Uterus (tissue), 4 donors: ENCODE measurements at places on chromosomes 1 and 21. TPM values are rescaled to one million over a fixed set of nuclear protein-coding genes. Genes with fewer than 3 reads are reported as not detected.

- no peak overlapping the region for H3K4me3 ChIP-seq
- no peaks in the 10 kb centered on the region for H3K27me3 ChIP-seq
- no peak for DNase-seq
- no peak overlapping the region for H3K27ac ChIP-seq
These were observed 34.7 kb downstream of the STYXL2 start for GRCh38 chr1:167128261-167129227.

- H3K36me3 ChIP-seq: no peaks in the 10 kb centered on the region
- no peaks in the 10 kb centered on the region for H3K27me3 ChIP-seq
- no peak overlapping the region for H3K4me3 ChIP-seq
- H3K27ac ChIP-seq: no peak overlapping the region
These were observed 52.3 kb upstream of the COG2 start for GRCh38 chr1:230589951-230590350.

GRCh38 chr21:19049567-19049966 lies 646.0 kb upstream of the TMPRSS15 start:
- H3K4me3 ChIP-seq: no peak overlapping the region
- H3K27me3 ChIP-seq: no peaks in the 10 kb centered on the region

GRCh38 chr1:76015478-76016103 lies 59.0 kb upstream of the ST6GALNAC3 start:
- H3K27me3 ChIP-seq: no peaks in the 10 kb centered on the region
- no peak for DNase-seq
- H3K4me1 ChIP-seq: no peaks in the 10 kb centered on the region
- H3K4me3 ChIP-seq: no peak overlapping the region
- H3K36me3 ChIP-seq: no peaks in the 10 kb centered on the region

GRCh38 chr1:53837646-53837923 lies 511 bp downstream of the NDC1 start:
- DNase-seq: no peak
- H3K4me1 ChIP-seq: no peaks in the 10 kb centered on the region
- peak overlapping the region; percentile 53 for H3K4me3 ChIP-seq
- no peaks in the 10 kb centered on the region for H3K27me3 ChIP-seq

GRCh38 chr21:37001441-37001840 lies 5.1 kb upstream of the RIPPLY3 start:
- no peak overlapping the region for H3K4me3 ChIP-seq
- H3K27me3 ChIP-seq: no peaks in the 10 kb centered on the region
- H3K27ac ChIP-seq: no peak overlapping the region
- no peak for DNase-seq
- H3K4me1 ChIP-seq: no peaks in the 10 kb centered on the region

DNA sequence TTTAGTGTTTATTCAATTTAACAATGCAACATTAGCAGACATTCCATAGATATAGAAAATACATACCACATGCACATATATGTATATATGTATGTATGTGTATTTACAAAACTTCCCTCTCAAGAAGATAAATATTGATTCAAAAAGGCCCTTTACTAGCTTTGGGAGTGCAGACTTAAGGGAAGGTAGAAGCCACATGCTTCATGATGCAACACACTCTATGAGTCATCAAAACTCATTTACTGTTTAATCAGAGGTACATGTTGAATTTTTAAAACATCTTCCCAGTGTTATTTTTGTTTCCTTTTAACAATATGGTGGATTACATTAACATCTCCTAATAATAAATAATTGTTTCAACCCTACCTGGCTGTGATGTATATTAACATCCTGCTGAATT lies 61.4 kb upstream of the KIRREL1 start:
- H3K4me1 ChIP-seq: no peaks in the 10 kb centered on the region
- H3K27ac ChIP-seq: no peak overlapping the region

GRCh38 chr1:194693244-194693643 lies 1506.8 kb upstream of the B3GALT2 start:
- H3K4me3 ChIP-seq: no peak overlapping the region
- H3K27me3 ChIP-seq: no peaks in the 10 kb centered on the region
- DNase-seq: no peak

DNA sequence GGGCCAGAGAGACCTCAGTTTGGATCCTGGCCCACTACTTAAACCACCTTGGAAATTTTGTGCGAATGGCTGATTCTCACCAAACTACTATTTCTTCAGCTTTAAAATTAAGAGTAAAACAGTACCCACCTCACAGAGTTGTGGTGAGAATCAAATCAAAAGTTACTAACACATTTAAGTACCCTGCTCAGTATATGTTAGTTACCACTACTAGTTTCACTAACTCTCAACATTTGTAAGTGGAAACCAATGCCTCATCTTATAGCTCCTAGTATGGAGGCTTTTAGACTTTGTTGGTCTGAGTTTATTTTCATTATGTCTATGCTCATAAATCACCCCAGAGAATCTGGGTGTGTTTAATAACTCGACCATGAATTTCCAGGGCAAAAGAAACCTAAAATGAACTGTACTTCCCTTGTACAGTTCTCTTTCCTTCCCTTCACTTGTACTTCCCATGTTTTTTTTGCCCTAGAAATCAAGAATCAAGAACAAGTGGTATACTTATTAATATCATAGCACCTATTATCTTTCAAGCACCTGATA lies 11.6 kb upstream of the SERBP1 start:
- H3K27me3 ChIP-seq: no peaks in the 10 kb centered on the region
- DNase-seq: no peak
- no peak overlapping the region for H3K27ac ChIP-seq
- H3K4me3 ChIP-seq: no peak overlapping the region
- no peaks in the 10 kb centered on the region for H3K4me1 ChIP-seq
- H3K36me3 ChIP-seq: no peaks in the 10 kb centered on the region

DNA sequence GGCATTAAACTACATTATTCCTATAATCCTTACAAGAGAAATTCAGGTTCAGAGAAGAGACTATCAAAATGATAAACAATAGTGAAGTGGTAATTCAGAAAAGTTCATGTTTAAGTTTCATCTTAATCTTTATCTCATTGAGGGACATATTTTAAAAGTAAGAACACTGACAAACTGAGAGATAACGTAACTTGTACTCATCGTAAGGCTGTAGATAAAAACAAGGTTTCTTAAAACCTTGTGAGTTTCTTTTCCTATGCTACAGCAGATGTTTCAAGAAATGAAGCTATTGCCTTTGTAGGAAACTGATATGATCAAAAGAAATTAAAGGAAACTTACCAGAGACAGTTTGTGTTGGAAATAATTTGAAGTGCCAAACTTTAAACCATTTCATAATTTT lies 65.0 kb downstream of the RERE start:
- no peaks in the 10 kb centered on the region for H3K27me3 ChIP-seq
- H3K27ac ChIP-seq: no peak overlapping the region
- H3K36me3 ChIP-seq: no peaks in the 10 kb centered on the region
- DNase-seq: no peak
- no peak overlapping the region for H3K4me3 ChIP-seq

GRCh38 chr1:213512316-213512715 lies 461.3 kb downstream of the RPS6KC1 start:
- DNase-seq: no peak
- H3K36me3 ChIP-seq: no peaks in the 10 kb centered on the region
- no peaks in the 10 kb centered on the region for H3K27me3 ChIP-seq
- H3K27ac ChIP-seq: no peak overlapping the region
- no peak overlapping the region for H3K4me3 ChIP-seq
- no peaks in the 10 kb centered on the region for H3K4me1 ChIP-seq

- H3K4me1 ChIP-seq: no peaks in the 10 kb centered on the region
- no peak for DNase-seq
- H3K27me3 ChIP-seq: no peaks in the 10 kb centered on the region
- peak overlapping the region; percentile 95 for H3K27ac ChIP-seq
These were observed 77.3 kb upstream of the ARID1A start for GRCh38 chr1:26618561-26618960.

- no peak overlapping the region for H3K4me3 ChIP-seq
- no peaks in the 10 kb centered on the region for H3K36me3 ChIP-seq
- H3K27me3 ChIP-seq: no peaks in the 10 kb centered on the region
- no peak overlapping the region for H3K27ac ChIP-seq
- H3K4me1 ChIP-seq: no peaks in the 10 kb centered on the region
These were observed 39.0 kb downstream of the COL6A1 start for GRCh38 chr21:46020581-46020980.

GRCh38 chr21:23936224-23936623 lies 1671.1 kb downstream of the MRPL39 start:
- no peak overlapping the region for H3K27ac ChIP-seq
- no peaks in the 10 kb centered on the region for H3K4me1 ChIP-seq
- H3K36me3 ChIP-seq: no peaks in the 10 kb centered on the region
- DNase-seq: no peak
- no peaks in the 10 kb centered on the region for H3K27me3 ChIP-seq
- H3K4me3 ChIP-seq: no peak overlapping the region

DNA sequence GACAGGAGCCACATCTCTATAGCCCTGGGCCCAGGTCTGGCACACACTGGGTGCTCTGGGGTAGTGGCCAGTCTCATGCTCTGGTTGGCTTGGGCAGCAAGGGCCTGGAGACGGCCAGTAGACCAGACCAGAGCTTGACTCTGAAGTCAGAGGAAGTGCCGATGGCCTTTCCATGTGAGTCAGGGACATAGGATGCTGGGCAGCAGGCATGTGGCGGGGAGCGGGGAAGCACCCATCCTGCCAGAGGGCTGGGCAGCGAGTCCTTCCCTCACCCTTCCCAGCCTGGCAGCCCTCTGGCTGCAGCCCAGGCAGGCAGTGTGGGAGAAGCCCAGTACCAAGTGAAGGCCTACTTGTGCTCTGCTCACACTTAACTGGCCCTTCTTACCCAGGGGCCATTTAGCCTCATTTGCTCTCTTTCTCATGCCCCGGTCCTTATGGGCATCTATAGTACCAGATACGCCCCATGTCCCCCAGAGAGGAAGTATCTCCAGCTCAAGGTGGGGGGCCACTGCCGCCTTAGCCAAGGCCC lies 3.3 kb downstream of the GPR153 start:
- DNase-seq: no peak
- H3K27me3 ChIP-seq: no peaks in the 10 kb centered on the region
- H3K27ac ChIP-seq: no peak overlapping the region
- H3K4me1 ChIP-seq: no peaks in the 10 kb centered on the region
- H3K36me3 ChIP-seq: no peaks in the 10 kb centered on the region

GRCh38 chr1:93844262-93845045 lies 34.6 kb downstream of the DNTTIP2 start:
- H3K4me3 ChIP-seq: no peak overlapping the region
- no peaks in the 10 kb centered on the region for H3K27me3 ChIP-seq
- H3K4me1 ChIP-seq: peaks cover 5% of the 10 kb centered on the region
- H3K27ac ChIP-seq: peak overlapping the region; percentile 97
- DNase-seq: peak; percentile 68

DNA sequence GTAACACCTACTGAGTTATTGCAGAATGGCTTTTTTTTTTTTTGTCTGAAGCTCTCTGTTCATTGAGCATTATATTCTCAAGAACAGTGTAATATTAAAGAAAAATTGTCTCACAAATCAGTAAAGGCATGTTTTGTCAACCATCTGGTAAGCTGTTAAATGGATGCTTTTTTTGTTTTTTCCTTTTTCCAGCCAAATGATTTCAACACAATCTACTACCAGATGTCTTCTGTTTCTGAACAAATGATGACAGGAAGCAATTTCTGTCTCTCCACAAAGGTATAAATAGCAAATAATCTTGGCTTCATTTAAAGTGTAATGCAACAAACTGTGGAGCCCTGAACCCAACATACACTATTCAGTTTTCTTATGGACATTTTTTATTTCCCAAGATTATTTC lies 78.6 kb upstream of the RGS2 start:
- H3K4me3 ChIP-seq: no peak overlapping the region
- H3K4me1 ChIP-seq: peaks cover 11% of the 10 kb centered on the region
- H3K36me3 ChIP-seq: no peaks in the 10 kb centered on the region
- peak overlapping the region; percentile 12 for H3K27ac ChIP-seq
- H3K27me3 ChIP-seq: no peaks in the 10 kb centered on the region
- DNase-seq: no peak

- DNase-seq: no peak
- H3K36me3 ChIP-seq: no peaks in the 10 kb centered on the region
- no peak overlapping the region for H3K27ac ChIP-seq
These were observed 119.7 kb downstream of the ZNF326 start for GRCh38 chr1:90114521-90115141.

GRCh38 chr1:108149796-108150467 lies 50.2 kb downstream of the SLC25A24 start:
- H3K27ac ChIP-seq: no peak overlapping the region
- H3K27me3 ChIP-seq: no peaks in the 10 kb centered on the region
- no peaks in the 10 kb centered on the region for H3K4me1 ChIP-seq
- no peak overlapping the region for H3K4me3 ChIP-seq
- H3K36me3 ChIP-seq: no peaks in the 10 kb centered on the region

- H3K27me3 ChIP-seq: no peaks in the 10 kb centered on the region
- H3K36me3 ChIP-seq: no peaks in the 10 kb centered on the region
- no peak overlapping the region for H3K4me3 ChIP-seq
These were observed 299.9 kb upstream of the PLXNA2 start for GRCh38 chr1:208544053-208544452.

DNA sequence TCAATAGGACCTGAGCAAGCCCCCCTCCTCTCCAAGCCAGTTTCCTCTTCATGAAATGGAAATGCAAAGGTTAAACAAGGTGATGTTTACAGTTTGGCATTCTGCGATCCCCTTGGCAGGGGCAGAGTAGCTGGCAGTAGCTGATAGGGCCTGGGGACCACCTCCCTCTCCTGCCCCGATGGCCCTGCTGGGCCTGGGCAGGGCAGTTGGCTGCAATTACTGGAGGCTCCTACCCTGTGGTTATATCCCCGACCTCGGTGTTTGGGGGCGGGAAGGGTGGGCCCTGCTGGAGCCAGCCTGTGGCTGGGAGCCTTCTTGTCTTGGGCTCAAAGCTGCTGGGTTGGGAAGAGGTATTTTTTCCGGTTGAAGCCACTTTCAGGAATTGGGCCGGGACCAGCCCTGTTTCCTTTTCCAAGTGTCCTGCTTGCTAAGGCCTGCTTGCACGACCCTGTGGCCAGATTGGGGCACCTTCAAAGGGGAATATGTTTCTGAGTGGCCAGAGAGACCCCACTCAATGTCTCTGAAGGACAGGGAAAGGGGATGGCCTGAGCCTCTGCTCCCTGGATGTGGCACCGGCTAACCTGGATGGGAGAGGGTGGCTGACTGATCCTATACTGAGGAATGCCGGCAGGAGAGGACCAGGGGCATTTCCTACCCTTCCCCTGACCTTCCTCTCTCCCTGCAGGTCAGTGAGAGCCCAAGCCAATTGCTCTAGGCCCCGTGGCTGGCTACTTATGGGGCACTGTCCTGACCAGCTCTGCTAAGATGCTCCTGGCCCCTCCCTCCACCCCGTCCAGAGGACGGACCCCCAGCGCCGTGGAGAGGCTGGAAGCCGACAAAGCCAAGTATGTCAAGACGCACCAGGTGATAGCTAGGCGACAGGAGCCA lies 1.9 kb downstream of the FAM110D start:
- peak overlapping the region; percentile 40 for H3K4me3 ChIP-seq
- no peaks in the 10 kb centered on the region for H3K36me3 ChIP-seq
- DNase-seq: no peak
- H3K27me3 ChIP-seq: no peaks in the 10 kb centered on the region
- no peak overlapping the region for H3K27ac ChIP-seq

DNA sequence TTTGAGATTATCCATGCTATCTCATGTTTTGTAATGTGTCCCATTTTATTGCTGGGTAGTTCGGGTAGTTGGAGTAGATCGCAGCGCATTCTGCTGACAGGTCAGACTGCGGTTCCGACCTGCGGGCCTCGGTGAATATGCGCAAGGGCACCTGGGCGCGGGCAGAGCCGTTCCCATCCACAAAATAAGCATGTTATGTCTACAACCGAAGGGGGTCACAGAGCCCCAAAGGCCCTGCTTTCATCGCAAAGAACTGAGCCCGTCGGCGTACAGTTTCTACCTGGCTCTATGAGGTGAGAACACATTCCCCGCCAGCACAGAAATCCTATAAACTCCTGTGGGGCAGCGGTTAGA lies 88.4 kb downstream of the PRKAB2 start:
- H3K27me3 ChIP-seq: peaks cover 47% of the 10 kb centered on the region
- no peaks in the 10 kb centered on the region for H3K4me1 ChIP-seq
- DNase-seq: no peak
- H3K4me3 ChIP-seq: no peak overlapping the region
- H3K36me3 ChIP-seq: no peaks in the 10 kb centered on the region

Gene NBPF6
- total RNA-seq: not detected

Gene LORICRIN
- total RNA-seq: not detected

Gene MARK1
- total RNA-seq: 8.6 TPM

Gene C4BPB
- total RNA-seq: not detected
